ENCODE measurements at places on chromosomes 11 and 22.

GRCh38 chr11:60457576-60457975, 1.9 kb downstream of the MS4A1 start:
- no peak for DNase-seq

DNA sequence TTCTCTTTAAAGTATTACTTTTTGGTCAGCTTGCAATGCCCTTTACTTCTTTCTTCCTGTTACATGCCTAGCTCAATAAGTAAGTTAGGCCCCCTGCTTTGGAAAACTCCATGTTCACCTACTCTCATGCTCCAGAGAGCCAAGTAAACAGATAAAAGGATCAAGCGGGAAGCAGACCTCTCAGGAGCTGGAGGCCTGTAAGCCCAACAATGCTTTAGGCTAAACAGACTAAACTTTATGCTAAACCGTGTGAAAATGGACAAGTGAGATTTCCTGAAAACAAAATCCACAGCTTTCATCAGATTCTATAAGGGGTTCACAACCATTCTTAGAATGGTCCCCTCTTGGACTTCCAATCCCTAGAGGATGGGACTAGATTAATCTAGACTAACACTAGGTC, 40.2 kb downstream of the CELF1 start:
- no peak for DNase-seq

GRCh38 chr11:87871056-87871455, 304.2 kb downstream of the RAB38 start:
- DNase-seq, result no peak

DNA sequence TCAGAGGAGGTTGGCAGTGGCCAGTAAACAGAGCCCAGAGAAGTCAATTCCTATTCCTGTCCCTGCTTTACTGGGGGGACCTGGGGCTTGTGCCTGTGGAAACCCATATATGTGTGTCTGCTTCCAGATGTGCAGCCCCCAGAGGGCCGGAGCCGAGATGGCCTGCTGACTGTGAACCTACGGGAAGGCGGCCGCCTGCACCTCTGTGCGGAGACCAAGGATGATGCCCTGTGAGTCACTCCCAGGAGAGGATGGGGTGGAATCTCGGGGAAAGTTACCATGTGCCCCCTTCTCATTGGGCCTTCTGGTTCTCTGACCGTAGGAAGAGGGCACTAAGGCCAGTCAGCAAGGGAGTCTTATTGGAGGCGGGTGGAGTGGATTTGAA, 5.3 kb downstream of the PLEKHB1 start:
- no peak for DNase-seq

GRCh38 chr11:77799338-77799737, 21.2 kb downstream of the RSF1 start:
- DNase-seq, result no peak

- DNase-seq, result peak; percentile 95
Observed at GRCh38 chr11:57499413-57499982, 16.0 kb downstream of the SLC43A1 start.

GRCh38 chr22:37457093-37457893, 28.9 kb downstream of the MFNG start:
- peak; percentile 84 for DNase-seq

DNA sequence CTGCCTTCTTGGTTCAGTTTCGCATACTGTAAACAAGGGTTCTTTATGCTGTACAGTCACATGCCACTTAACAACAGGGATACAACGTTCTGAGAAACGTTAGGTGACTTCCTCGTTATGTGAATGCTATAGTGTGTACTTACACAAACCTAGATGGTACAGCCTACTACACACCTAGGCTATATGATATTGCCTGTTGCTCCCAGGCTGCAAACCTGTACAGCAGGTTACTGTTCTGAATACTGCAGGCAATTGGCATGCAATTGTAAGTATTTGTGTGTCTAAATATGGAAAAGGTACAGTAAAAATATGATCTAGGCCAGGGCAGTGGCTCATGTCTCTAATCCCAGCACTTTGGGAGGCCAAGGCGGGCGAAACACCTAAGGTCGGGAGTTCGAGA, 85.7 kb upstream of the PRDM11 start:
- DNase-seq, result no peak

DNA sequence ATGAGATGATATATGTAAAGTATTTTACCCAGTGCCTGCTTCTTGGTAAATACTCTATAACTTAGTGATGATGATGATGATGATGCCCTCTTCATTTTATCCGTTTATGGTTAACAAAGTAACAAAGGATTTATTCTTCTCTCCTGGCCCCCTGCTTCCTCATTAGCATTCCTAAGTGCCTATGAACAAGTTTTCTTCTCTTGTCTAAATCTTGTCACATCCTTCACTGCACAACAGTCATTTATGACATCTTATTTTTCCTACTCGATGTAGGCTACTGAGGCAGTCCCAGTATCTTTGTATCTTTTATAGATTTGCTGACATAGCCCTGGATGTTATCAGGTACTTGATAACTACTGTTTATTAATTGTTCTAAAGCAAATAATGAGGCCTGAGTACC, 754.4 kb upstream of the ARHGAP42 start:
- no peak for DNase-seq

DNA sequence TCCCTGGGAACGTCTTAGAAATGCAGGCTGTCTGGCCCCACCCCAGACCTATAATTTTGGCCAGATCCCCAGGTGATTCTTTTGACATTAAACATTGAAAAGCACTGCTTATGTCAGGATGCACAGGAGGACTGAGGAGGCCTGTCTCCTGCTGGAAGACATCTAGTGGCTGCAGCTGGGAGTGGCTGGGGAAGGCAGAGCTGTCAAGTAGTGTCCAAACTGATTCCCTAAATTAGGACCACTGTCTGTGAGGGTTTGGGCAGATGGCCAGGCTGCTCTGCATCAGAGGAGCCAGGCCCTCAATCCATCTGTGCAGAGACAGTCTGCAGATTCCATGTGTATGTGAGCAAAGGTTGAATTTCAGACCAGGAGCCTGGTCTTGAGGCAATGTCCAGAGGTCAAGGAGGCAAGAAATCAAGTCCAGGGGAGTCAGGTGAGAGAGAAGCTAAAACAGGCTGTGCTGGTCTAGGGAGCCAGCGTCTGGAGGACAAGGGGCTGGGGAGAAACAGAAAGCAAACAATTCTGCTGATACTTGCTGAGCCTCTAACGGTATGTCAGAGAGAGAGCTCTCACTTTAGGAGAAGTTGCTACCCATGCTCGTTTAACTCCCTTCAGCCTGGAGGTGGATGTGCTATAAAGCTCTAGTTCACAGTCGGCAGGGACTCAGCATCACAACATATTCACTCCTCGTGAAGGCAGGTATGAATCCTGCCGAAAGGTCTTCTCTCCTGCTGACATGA, 15.3 kb upstream of the SYTL2 start:
- DNase-seq, result peak; percentile 41

DNA sequence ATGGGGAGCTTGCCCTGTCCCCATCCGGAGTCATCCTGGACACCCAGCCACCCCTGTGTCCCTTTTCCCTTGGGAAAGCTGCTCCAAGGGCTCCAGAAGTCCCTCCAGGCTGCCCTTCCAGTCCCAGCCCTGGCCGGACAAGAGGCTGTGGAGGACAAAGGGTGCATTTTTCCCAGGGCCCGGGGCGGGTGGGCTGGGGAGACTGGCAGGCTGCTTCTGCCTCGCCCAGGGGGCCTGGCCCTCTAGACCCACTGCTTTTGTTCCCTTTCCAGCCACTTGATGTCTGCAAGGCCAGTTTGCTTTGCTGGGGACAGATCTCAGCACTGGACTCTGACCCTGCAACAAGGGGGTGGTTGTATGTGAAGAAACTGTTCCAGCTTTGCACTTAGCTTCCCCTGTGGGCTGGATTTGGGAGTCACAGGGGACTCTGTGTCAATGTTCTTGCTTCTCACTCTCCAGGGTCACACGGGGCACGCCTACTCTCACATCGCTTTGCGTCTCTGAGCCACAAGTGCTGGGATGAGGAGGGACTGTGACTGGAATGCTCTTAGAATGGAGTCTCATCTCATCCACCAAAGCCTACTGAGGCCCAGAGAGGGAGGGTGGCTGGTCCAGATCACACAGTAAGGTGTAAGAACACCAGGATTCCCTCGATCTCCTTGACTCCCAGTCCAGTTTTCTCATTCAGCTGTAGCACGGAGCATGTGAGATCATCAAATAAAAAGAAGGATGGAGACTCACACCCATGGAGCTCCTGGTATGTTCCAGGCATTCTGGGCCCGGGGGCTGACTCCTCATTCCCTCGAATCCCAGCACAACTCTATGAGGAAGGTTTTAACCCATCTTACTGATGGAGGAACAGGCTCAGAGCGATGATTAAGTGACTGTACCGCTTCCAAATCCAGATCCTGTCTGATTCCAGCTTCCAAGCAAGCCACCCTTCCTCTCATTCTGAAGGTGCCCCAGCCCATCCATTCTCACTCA, 59.9 kb downstream of the FBXO7 start:
- DNase-seq, result peak; percentile 39

- no peak for DNase-seq
Observed at GRCh38 chr11:67001332-67001731, 21.6 kb upstream of the SYT12 start.

- DNase-seq, result no peak
Observed at GRCh38 chr22:50298937-50299784, 8.3 kb downstream of the PLXNB2 start.

DNA sequence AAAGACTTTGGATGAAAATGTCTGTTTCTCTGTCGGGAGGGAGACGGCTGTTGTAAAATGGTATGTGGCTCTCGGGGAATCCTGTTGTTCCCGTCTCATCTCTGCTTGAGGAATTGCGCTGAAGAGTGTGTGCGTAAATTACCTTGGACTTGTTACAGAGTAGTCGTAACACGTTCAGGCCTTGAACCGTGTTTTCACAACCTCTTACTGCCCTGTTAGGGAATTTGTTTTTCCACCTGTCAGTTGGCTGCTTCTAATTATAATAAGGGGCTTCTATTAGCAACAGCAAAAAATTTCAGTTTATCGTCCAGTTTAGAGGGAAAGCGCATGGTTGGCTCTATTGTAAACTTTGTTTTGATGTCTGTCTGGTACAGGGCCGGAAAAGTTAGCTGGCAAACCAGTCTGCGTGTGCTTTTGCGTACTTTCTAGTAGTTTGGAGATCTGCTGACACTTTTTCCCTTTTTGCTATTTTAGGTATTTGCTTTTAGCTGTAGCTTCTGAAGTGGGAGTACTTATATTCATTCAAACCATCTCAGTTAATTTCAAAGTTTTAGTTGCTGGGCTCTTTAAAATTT, 1.5 kb downstream of the HIPK3 start:
- no peak for DNase-seq

DNA sequence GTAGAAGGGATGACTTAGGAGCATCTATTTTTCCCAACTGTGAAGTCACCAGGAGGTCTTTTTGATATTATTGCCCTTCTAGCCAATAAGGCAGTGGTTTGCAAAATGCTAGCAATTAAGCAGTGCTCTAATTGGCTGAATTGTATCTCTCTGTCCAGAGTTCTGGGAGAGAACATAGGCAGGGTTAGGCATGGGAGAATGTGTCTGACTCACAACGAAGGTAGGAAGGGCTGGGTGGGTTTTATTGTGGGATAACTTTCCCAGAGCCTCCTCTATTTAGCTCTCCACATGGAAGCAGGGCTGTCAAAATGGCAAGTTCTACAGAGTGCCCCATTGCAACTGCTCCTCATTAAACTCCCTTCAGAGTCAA, 415.9 kb upstream of the CADM1 start:
- no peak for DNase-seq

DNA sequence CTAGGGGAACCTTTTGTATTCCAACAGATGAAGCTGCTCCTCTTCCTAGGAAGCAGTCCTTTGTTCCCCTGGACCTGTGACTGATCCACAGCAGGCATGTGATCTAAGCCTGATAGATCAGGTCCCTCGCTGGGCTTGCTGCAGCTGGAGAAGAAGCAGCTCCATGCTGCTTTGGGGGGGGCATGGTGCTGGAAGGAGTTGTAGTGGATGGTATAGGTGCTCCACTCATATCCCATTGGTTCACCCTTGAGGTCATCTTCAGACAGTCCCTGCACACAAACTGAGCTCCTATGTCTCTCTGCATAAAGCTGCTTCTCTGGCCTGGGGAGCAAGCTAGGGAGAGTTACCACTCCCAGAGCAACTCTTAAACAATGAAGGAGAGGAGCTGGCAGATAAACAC, 9.5 kb upstream of the RIC3 start:
- DNase-seq, result no peak

DNA sequence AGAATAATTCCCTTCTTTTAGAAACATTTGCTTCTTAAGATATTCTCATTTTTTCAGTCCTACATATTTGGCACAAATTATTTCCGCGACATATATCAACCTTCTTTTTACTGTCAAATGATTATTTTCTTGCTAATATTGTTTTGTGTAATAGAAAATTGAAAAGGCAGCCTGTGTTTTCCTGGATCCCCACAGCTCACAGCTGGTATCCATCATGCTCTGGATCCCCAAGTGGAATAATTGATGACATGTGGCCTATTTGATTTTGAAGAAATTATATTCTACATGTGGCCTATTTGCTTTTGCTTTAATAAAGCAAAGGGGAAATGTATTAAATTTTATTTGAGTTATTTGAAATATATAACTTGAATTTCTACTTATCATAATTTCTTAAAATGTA, 199.4 kb upstream of the LUZP2 start:
- DNase-seq, result no peak

Measured in transverse colon (tissue), 4 donors.